ENCODE measurements at places on chromosomes 3 and 15.

DNA sequence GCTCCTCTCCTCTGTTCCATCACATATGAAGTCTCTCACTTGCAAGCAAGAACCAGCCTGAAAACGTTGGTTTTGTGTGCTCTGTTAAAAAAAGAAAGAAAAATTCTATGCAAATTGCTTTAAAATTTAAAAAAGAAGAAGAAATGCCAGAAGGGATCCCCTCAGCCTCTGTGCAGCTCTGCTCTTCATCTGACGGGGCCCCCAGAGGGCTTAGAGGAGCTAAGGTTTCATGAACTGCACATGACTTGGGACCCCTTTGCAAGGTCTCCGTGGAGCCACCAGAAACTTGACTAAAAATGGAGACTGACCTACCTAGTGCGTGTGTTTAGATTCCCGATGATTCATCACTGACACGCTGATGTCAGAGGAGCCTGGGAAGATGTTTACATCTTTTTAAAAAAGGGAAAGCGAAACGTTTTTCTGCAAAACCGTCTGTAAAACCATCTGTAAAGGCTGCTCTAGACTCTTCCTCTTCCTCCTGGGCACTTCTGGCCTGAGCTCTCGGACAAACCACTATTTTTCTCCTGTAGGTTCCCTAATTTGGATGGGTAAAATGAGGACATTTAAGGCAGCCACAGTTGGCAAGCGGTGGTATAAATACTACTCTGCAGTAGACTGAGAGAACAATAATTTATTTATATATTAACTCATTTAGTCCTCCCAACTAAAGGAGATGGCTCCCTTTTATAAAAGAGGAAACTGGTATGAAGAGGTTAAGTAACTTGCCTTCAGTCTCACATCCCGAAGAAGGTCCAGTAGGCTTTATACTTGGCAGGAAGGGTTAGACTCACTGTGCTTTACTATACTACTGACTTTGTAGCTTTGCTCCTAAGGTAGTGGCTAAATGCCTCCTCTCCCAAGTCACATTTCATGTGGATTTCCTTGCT, 67.2 kb upstream of the POLG start:
- DNase-seq: peak; percentile 76

GRCh38 chr3:121231872-121232271, 313.9 kb downstream of the POLQ start:
- DNase-seq: no peak

GRCh38 chr15:91113030-91113429, 13.0 kb downstream of the SV2B start:
- DNase-seq: no peak

- no peak for DNase-seq
Measured at GRCh38 chr3:120852412-120852811, 55.6 kb upstream of the STXBP5L start.

GRCh38 chr3:58241306-58242044, 3.9 kb downstream of the ABHD6 start:
- DNase-seq: no peak

DNA sequence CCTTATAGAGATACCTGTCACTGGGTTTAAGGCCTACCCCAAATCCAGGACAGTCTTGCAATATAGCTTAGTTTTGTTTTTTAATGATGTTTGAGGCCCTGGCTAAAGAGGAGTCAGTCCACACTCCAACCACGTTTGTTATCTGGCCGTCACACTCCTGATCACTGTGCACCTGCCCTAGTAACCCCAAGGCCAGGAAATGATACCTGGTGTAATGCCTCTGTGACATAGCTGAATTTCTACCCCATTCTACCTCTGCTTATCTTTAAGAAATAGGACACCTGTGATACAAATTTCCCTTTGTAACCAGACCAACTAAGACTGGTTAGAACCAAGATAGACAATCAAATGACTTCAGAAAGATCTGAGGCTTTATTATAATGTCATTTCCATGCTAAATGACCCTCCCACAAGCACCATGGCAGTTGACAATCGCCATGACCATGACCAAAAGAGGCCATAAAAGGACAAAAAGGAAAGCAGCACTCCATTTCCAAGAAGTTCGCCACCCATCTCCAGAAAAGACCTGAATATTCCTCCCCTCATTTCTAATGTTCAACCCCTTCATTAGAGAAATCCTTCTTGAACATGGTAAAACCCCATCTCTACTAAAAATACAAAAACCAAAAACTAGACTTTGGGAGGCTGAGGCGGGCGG, 4.8 kb upstream of the RTP3 start:
- no peak for DNase-seq

DNA sequence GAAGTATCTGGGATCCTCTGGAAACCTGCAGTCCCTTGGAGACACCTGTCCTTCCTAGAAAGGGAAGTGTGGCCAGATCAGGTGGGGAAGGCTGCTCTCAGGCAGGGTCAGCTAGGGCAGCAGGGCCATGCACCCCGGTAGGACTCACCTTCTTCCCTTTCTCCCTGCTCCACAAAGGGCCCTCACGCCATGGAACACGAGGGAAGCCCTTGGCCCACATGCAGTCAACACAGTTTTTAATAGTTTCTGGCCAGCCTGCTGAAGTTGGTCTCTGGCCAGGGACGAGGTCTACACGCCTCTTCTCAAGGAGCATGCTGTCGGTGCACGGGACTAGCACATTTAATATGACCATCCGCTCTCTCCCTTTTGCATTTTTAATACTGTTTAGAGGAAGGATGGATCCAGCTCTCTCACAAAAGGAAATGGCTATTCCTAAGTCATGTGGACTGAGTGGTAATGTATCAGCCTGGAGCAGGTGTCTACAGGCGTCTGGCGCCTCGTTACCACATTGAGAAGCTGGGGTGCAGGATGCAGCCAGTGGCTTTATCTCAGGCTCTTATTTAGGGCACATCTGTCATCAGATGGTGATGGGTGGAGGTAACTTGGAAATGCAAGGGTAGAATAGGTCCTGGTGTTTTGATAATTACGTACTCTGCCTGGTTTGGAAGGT, 153.9 kb downstream of the KLF13 start:
- DNase-seq: no peak

DNA sequence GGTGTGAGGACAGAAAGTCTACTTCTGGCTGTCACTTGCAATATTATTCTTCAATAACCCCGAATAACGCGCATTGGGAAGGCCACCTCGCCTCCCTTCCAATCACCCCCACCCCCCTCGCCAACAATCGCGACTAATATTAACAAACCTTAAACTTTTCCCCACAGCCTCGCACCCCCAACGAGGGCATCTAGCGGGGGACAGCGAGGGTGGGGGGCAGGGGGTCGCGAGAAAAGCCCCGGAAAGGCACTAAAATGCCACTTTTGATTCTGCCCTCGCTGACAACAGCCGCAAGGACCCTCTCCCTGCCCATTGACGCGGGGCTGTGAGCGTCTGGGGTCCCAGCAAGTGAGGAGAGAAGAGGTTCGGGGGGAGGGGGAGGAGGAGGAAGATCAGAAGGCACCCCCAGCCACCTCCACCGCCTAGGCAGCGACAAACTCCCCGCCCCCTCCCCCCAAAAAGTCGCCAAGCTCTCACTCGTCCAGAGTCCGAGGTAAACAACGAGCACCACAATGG, 868 bp downstream of the SATB1 start:
- DNase-seq: no peak

- DNase-seq: no peak
Measured at GRCh38 chr3:37537914-37538691, 323.6 kb upstream of the CTDSPL start.

DNA sequence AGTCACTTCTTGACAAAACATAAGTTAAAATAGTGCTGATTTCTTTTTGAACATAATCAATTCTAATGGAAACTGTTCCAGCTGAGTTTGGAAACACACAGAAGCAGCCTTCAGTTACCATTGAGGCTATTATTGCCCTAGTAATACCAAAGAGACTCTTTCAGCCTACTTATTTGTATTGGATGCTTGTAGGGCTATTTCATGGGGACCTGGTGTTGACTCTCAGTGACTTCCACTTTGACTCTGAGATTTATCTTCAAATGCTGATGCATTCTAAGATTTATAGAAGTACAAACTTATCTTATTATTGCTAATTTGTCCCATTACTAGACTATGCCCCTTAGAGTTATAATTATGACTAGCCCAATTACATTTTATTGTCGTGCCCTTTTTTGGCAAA, 67.4 kb downstream of the CMSS1 start:
- DNase-seq: no peak

GRCh38 chr3:30501526-30501925, 104.9 kb upstream of the TGFBR2 start:
- DNase-seq: no peak

All from M059J (cell line).